ENCODE measurements at places on chromosomes 11 and 22.

- DNase-seq = no peak
Observed at GRCh38 chr11:64500176-64501013, 90.6 kb upstream of the SLC22A12 start.

DNA sequence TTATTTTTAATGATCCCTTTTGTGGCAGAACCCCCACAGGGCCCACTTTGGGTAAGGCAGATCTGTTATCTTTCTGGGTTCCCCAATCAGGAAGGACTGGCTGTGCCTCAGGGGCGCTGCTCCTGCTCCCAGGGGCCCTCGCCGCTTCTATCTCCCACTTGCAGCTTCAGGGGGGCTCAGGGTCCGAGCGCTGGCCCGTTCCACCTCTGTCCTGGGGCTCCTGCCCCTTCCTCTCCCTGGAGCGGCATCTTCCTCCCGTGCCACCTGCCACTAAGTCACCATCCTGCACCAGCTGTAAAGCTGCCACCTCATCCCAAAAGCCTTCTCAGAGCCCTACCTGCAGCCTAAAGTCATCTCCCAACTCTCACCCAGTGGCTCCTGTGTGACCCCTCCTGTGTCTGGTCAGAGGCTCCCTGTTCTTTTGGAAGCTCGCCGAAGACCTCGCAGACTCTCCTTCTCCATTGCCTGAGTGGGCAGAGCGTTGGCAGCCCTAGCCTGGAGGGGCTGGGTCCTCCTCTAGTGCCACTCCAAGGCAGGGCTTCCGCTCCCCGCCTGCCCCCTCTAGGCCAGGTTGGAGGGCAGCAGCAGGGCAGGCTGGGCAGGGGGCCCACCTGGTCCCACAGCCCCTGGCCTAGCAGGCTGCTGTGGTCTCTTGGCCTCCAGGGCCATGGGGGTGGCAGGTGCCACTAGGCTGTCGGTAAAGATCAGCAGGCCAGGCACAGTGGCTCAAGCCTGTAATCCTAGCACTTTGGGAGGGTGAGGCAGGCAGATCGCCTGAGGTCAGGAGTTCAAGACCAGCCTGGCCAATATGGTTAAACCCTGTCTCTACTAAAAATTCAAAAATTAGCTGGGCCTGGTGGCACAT, 106.7 kb downstream of the MORC2 start:
- no peak for DNase-seq

DNA sequence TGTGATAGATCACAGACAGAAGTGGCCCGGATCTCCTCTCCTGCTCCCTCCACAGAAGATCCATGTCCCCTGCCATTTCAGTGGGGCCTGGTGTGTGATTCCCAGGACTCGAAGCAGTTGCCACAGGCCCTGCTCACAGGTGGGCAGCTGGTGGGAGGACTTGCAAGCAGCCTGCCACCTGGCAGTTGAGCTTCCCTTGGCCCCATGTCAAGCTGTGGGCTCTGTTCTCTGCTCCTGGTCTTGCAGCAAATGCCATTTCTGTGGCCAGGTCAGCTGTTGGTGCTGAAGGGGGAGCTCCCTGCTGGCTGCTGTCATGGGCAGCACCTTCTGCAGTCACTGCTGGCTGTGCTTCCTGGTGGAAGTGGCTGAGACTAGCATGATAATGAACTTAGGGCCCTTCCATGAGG, 59.1 kb upstream of the SLC22A12 start:
- no peak for DNase-seq

DNA sequence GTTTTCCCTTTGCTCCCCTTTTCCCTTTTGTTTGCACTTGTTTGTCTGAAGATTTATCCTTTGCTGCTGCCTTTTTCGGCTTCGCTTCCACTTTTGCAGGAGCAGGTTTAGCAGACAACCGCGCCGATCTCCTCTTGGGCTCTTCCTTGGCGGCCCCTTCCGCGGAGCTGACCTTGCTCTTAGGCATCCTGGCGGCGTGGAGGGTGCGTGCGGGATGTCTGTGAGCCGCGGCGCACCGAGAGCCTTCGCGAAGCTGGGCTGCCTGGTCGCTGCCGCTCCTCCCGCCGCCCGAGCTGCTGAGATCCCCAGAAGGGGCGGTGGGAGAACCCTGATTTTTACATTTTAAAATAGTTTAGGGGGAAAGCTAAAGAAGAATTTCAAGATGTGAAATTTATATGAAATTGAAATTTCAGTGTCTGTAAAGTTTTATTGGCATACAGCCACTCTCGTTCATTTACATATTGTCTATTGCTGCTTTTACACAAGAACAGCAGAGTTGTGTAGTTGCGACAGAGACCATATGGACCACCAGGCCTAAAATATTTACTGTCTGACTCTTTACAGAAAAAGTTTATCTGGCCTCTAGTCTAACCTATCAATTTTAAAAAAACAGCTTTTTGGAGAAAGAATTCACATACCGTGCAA, 105.2 kb upstream of the RRM1 start:
- no peak for DNase-seq

DNA sequence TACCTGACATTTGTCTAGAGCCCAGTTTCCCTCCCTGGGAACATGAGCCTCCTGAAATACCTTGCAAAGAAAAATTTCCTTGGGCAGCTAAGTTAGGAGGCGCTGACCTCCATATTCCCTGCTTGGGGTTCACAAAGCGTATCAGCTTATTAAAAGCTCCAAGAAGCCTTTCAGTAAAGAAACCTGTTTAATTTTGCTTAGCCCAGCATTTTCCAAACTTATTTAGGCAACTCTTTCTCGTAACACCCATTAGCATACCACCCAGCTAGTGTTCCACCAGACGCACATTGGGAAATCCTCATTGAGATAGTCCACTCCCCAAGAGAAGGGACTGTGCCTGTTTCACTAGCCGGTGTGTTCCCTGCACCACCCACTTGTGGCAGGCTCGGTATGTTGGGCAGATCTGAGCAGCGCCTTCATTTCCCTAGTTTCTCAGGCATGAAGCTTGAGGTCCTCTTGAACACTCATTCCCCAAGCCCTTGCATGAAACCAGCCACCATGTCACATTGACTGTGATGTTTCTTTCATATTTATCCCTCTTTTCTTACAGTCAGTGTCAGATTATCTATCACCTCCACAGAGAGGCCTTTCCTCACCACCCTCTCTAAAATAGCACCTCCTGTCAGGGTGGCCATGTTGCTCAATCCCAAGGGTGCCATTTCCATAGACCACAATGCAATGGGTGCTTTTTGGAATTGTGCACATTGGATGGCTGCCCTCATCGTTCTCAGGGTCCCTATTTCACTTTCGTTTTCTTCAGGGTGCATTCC, 12.5 kb upstream of the ELF5 start:
- DNase-seq = no peak

- no peak for DNase-seq
Observed at GRCh38 chr22:24291515-24292201, 21.0 kb downstream of the SPECC1L start.

- no peak for DNase-seq
Observed at GRCh38 chr11:3929649-3930048, 74.2 kb downstream of the STIM1 start.

GRCh38 chr11:113778111-113778910, 1.3 kb upstream of the CLDN25 start:
- no peak for DNase-seq

- no peak for DNase-seq
Observed at GRCh38 chr11:130787092-130787616, 129.1 kb downstream of the SNX19 start.

- DNase-seq = no peak
Observed at GRCh38 chr11:23856654-23857053, 640.2 kb upstream of the LUZP2 start.

GRCh38 chr22:29445508-29445907, 7.1 kb downstream of the RFPL1 start:
- no peak for DNase-seq

DNA sequence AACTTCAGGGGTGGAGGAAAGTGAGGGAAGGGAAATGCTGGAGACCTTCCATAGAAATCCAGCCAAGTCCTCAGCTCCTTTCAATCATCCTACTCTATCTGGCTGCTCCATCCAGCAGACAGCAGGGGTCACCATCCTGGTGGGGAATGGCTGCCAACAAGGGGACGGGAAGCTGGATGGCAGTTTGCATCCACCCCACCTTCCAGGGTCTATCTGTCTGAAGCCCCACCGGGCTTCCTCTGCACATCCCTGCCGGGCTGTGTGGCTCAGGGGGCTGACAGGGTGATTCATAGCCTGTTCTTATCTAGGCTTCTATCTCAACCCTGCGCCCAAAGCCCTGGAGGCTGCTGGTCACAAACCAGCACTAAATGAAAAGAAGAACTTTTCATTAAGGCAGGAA, 1.1 kb downstream of the SYTL2 start:
- no peak for DNase-seq

GRCh38 chr11:120023120-120023519, 114.8 kb downstream of the TRIM29 start:
- DNase-seq = no peak

GRCh38 chr22:31094021-31094551, 13.0 kb downstream of the SMTN start:
- no peak for DNase-seq

DNA sequence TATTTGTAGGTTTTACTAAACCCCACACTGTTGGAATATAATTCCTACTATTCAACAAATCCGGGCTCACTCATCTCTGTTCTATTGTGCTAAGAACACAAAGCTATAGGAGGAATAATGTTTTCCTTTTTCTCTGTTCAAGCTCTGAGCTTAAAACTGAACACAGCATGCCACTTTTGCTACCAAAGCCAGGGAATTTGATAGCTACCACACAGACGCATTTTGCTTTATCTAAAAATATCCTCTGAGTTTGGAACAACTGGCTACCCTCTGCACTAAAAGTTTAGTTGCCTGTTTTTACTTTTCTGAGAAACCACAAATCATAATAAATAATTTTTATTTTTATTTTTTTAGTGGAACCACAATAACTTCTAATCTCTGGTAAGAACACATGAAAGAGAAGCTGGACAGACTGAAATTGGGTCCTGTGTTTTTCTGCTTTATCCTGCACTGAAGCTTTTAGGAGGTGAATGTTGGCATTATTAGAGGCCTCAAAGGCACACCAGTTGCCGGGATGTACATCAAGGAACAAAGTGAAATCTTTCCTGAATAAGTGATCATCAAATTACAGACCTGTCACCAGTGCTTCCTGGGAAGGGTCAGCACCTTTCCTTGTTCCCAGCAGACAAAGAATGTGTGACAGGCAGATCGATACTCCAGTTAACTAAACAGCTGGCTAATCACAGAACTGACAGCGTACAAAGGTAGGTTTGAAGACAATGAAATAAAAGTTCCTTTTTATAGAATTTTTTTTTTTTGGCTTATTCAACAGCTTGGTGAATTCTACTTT, 523.2 kb upstream of the TENM4 start:
- DNase-seq = no peak

- no peak for DNase-seq
Observed at GRCh38 chr22:50058906-50059880, 1.1 kb upstream of the TTLL8 start.

DNA sequence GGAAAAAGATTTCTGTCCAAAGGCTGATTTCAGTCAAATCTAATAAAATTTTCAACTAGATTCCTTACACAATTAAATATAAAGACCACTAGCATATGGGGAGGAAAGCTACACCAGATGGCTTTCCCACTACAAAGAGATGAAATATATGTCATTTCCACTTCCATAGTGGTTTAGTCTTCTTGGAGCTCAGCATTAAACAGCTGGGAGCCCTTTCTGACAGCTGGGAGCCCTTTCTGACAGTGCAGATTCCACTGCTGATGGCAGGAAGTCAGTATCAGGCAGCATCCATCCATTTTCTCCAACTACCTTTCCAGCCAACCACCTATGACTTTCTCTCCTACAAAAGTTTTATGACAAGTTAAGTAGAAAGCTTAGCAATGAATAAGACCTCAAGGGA, 177.9 kb downstream of the RRAS2 start:
- DNase-seq = no peak

DNA sequence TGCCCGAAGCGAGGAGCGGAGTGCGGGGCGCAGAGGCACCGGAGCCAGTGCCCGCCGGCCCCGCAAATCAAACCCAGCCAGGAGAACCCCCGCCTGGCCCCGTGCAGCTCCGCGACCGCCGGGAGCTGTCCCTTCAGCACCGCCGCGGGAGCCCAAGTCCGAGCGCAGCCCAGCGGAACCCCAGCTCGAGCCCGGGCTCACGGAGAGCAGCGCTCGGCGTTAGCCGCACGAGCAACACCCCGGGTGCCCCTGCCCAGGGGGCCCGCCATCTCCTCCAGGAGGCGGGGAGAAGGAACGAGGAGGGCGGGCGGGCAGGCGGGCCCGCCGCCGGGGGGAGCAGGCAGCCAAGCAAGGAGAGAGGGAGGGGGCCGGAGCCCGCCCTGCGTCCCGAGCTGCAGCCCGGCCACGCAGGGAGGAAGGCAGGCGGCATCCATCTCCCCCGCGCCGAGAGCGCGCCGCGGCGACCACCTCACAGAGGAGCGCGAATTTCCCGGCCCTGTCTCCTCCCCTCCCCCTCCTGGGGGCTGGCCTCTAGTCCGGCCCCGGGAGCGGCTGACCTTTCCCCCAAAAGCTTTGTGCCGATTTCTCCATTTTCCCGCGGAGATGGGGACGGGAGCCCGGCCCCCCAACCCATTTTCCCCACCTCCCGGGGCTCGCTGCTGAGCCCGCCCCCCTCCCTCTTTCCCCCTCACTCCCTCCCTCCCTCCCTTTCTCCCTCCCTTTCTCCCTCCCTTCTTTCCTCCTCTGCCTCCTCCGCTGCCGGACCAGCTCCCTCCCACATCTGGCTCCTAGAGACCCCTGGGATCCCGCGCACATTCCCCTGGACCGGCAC, 621 bp downstream of the KCNC1 start:
- peak; percentile 19 for DNase-seq

DNA sequence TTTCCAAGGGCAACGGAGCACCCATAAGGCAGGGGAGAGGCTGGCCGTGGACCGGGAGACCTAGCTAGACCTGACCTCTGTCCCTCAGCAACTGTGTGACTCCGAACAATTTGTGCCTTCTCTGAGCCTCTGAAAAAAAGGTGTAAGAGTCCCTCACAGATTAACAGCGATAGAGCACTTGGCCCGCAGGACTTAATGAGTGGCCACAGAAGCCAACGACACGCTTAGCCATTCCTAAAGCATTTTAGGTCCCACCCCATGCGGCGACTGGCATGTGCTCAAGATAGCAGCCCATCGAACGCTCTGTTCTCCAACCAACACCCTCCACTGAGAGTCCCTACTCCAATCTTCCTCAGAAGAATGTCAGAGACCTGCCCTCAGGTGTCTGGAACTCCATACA, 1.5 kb downstream of the SULT4A1 start:
- DNase-seq = no peak

- DNase-seq = peak; percentile 21
Observed at GRCh38 chr11:65279741-65280440, 18.1 kb downstream of the POLA2 start.

DNA sequence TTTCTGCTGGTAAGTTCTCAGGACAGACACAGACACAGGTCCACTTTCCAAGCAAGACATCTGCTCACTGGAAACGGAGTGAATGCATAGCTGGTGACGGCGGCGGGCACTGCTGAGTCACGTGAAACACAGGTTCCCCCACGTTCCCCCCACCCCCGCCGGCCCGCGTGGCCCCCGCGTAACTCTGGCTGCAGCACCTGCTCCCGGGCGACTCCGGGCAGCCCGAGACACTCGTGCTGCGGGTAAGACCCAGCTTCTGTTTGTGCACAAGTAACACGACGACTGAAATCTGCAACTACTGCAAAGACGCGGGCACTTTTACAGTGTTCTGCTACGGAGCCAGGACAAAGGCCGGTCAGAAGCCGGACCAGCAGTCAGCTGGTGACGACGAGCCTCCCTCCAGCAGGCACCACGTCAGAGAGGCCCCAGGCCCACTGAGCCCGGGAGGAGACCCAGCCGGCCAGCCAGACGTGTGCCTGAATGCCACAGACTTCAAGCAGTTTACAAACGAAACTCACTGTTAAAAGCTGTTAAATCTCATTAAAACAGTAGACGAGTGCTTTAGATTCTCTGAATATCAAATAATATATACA, 12.9 kb upstream of the ARFGAP3 start:
- DNase-seq = no peak

- DNase-seq = no peak
Observed at GRCh38 chr11:79052544-79052943, 388.3 kb downstream of the TENM4 start.

Measured in stimulated activated CD4-positive, alpha-beta T cell treated with anti-CD3 and anti-CD28 coated beads, Interleukin-1b, Interleukin-23, amount 100 ng/mL, for 4 hours (primary cell).